ENCODE measurements at places on chromosomes 16 and 17. TPM values are rescaled to one million over a fixed set of nuclear protein-coding genes. Genes with fewer than 3 reads are reported as not detected.

- DNase-seq = no peak
Measured at GRCh38 chr16:66481943-66482390, 54.9 kb downstream of the BEAN1 start.

EPN3 gene
- 13.3 TPM for total RNA-seq

DNA sequence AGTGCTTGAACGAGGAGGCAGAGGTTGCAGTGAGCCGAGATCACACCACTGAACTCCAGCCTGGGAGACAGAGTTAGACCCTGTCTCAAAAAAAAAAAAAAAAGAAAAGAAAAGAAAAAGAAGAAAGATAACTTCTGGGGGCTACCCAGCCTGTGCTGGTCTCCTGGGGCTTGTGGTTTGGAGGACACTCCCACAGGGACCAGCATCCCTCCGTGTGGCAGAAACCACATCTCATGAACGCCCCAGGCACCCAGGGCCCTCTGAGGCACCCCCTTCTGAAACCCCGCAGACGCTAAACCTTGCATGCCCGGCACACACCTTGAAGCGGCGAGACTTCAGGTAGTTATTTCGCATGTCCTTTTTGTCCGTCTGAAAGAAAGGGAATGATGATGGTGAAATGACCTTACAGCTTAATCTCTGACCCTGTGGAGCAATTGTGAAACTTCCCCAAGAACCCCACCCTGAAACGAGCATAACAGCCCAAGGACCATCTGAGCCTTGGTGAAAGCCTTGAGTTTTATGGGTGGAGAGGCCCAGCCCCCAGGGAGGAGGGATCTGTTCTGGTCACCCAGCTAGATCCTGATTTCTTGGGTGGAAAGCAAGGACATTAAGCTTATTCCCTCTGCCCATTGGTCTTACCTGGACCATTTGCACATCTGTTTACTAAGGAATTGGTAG lies 55.0 kb downstream of the CNGB1 start:
- no peak for DNase-seq

RTN4RL1 gene
- total RNA-seq = 5.0 TPM

PLXDC1 gene
- 9.3 TPM for total RNA-seq

USP43 gene
- total RNA-seq = 0.24 TPM

GRCh38 chr17:66175892-66176291 lies 16.0 kb downstream of the CEP112 start:
- no peak for DNase-seq

GRCh38 chr16:89426736-89427530 lies 63.4 kb downstream of the ANKRD11 start:
- DNase-seq = no peak

DNA sequence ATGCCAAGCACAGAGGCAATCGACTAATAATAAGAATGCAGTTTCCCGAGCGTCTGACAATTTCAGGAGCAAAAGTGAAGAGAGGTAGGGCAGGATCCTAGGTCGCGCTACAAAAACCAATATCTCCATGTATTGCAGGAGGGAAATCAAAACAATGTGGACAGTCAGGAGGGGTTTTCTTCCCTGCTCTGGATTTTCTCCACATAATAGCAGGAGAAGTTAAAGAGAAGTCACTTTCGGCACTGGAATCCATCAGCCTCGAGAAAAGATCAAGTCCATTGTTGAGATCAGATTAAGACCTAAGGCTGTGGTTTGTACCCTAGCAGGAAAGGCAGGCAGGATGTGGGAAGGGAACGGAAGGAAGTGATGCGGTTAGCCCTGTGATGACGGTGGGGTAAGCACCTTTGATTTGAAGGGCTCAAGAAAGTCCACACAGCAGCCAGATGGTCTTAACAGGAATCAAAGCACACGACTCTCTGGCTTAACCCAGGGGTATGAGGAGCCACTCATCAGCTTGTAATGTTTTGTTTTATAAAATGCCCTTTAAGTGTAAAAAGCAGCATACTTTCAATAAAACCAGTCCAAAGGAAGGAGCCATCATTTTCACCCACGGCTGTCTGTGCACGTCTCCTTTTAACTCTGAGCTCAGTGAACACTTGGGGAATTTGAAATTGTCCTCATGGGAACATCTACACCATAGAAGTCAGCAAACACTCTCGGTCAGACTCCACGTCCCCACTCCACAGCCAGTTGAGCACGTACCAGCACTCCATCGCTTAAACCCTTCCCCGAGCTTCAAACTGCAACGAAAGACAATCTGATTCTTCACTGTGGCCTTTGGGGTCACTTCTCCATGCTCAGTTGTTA lies 15.8 kb upstream of the AKTIP start:
- peak; percentile 80 for DNase-seq

DNA sequence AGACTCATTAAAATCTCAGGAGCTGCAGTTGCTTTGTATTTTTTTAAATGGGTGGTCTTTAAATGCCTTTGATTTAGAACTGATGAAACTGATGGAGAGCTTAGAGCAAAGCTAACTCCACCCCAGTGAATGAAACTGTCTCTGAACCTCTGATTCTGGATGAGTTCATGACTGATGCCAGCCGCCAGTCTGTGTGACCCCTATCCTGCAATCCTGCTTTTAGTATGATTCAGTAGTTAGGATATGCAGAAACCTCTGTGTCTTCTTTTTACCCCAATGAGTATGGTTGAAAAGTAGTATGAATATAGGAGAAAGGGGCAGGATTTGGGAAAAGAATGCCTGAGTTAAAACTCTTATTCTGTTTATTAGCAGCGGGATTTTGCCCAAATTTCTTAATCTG lies 12.3 kb upstream of the SALL1 start:
- no peak for DNase-seq

- DNase-seq = no peak
Measured at GRCh38 chr16:70421473-70422311, 17.2 kb downstream of the ST3GAL2 start.

- DNase-seq = no peak
Measured at GRCh38 chr16:30615358-30616091, 5.3 kb upstream of the ZNF689 start.

DNA sequence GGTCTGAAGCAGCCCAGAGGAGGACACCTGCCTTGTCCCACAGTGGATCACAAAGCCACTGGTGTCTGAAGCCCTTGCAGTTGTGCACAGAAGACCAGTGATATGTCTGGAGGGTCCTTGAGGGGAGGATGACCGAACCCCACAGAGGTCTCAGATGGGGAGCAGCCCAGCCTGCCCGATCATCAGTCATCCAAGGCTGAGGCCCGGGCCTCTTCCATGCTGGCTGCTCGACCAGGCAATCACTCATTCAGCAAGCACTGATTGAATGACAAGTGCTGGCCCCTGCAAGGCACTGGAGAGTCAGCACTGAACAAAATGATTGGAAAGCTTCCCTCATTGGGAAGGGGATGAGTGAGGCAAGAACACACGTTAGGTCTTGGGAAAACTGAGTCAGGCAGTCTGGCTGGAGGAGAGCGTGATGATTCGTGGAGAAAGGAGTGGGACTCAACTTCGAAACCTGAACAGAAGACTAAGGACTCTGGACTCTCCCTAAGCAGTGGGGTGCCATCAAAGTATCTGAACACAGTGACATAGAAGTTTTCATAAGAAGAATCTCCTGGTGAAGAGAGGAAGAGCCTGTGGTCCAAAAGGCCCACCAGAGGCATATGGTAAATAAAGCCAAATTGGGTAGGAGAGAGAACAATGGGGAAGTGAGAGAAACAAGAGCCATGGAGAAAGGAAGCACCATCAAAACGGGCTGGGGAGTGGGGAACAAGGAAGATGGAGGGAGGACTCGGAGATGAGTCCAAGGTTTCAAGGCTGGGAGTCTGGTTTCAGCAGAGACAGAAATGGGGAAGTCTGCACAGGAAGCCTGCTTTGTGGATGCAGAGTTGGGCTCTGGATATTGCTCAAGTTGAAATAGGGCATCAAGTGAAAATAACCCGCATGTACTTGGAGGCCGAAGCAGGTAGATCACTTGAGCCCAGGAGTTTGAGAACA lies 10.2 kb downstream of the PIK3R5 start:
- peak; percentile 59 for DNase-seq

GRCh38 chr17:27535975-27536374 lies 79.7 kb downstream of the KSR1 start:
- DNase-seq = no peak

GRCh38 chr17:49193513-49194296 lies 16.7 kb downstream of the GNGT2 start:
- peak; percentile 69 for DNase-seq

GRCh38 chr16:48609652-48610029 lies 339 bp downstream of the N4BP1 start:
- DNase-seq = no peak

- DNase-seq = peak; percentile 87
Measured at GRCh38 chr17:78789663-78790181, 7.6 kb upstream of the CYTH1 start.

CRYM gene
- 91.1 TPM for total RNA-seq

CIITA gene
- total RNA-seq = 3.4 TPM

DNA sequence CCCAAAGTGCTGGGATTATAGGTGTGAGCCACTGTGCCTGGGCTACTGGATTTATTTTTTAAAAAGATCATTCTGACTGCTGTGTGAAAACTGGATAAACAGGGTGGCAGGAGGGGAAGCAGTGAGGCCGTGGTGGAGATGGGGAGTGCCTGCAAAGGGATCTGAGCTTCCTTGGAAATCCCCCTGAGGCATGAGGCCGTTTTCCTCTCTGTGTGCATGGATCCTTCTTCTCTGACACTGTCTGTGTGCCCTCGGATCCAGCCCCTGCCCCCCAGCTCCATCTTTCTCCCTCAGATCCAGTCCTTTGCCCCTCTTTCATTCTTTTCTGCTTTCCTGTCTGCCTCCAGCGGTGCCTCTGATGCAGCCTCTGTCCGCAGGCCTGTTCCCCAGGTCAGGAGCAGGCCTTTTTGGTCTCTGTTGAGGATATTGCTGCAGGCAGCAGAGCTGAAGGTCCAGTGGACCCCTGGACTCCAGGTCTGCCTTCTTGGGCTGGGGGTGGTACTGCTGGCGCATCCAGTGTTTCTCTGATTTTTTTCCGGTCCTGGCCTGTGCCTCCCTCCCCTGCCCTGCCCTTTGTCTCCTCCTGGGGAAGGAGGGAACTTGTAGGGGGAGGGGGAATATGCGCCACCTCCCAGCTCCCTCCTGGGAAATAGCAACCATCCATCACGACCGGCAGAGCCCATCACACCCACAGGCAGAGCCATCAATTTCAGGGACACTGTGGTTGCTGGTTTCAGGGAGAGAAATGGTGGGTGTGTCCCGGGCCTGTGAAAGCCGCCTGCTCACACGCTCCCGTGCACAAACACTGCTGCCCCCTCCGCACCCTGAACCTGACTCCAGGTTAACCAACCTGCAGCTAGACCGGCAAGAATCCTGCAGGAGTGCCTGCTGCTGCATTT lies 17.0 kb downstream of the MGAT5B start:
- DNase-seq = no peak

- peak; percentile 64 for DNase-seq
Measured at GRCh38 chr17:19448341-19449268, 37.6 kb downstream of the RNF112 start.

- DNase-seq = no peak
Measured at GRCh38 chr16:30185683-30186421, 2.5 kb downstream of the CORO1A start.

OSGIN1 gene
- total RNA-seq = 6.5 TPM

DNA sequence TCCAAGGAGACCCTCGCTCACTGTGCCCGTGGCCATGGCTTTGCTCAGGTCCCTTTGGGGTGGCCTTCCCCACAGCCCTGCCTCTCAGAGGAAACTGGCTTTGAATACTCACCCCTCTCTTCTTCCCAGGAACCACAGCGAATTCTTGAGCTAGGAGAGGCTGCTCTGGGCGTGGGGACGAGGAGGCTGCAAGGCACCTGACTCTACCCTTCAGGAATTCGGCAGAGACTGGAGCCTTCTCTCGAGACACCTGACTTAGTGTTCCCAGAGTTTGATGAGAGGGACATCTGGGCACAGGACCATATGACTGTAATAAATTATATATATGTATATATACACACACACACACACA lies 6.2 kb downstream of the LLGL2 start:
- DNase-seq = no peak

DNA sequence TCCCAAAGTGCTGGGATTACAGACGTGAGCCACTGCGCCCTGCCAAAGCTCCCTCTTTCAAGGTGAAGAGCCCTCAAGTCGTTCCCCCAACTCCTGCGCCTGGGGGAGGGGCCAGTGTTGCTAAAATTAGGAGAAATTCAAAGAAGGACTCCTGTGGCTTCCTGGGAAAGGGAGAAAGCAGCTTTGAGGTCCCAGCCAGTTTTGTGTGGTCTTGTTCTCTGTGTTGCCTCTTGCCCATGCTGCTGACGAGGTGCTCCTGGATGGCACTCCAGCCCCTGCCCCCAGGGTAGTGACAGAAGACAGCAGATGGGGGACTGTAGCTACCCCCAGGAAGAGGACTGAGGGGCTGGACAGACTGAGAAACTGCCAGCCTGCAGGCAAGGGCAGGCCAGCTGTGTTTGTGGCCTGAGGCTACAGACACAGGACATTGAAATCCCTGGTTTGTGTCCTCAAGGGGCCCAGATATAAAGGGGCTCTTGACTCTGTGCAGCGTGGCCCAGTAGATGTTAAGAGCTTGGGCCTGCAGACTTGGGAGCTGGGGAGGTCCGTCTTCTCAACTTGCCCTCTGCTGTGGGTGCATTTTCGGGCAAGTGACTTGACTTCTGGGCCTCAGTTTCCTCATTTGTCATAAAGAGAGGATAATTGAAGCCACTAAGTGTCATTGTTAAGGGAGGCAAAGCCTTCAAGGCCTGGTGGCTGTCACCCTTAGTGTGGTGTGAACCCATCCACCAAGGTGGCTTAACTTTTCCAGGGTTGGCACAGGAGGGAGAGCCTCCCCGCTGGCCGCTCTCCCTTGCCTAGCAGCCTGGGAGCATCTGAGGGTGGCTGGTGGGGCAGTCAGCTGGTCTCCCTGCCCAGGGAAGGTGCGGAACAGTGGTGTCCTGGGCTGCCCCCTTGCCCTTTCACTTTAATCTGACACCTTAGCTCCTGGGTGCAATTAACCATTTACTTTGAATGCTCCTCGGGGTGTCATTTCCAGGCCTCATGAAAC lies 4.1 kb downstream of the UBALD2 start:
- no peak for DNase-seq

DNA sequence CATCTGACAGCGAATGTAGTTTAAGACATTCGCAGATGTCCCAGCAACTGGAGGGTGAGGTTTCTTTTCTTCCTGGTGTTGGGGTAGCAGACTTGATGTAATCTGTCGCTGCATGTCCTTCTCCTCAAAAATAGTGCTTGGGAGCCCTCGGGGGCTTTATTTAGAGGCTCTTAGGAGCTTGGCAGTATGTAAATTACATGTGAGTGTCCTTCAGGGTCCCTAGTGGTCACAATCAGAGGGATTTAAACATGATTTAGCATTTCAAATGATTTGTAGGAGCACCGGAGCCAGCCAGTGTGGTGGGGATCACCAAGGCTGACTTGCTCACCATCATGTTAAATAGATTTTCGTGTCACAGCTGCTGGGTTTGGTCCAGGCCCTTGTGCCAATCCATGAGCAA lies 8.8 kb upstream of the SALL1 start:
- no peak for DNase-seq

GRCh38 chr17:4506892-4507291 lies 8.2 kb downstream of the SPNS2 start:
- DNase-seq = no peak

DNA sequence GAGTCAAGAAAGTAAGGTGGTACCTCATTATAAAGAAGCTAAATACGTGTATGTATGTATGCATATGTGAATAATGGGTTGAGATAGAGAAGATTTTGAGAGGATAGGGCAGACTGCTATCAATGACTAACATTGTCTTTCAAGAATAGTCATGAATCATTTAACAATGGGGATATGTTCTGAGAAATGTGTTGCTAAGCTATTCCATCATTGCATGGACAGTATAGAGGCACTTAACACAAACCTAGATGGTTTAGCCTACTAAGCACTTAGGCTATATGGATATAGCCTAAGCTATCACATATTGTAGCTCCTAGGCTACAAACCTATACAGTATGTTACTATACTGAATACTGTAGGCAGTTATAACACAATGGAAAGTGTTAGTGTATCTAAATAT lies 45.2 kb downstream of the TBC1D26 start:
- DNase-seq = no peak

- no peak for DNase-seq
Measured at GRCh38 chr17:550041-550398, 164.6 kb downstream of the VPS53 start.
